ENCODE measurements at places on chromosomes 1 and 21.

GRCh38 chr1:228308085-228308601 is 98.5 kb downstream of the TRIM11 start:
- DNase-seq: no peak

DNA sequence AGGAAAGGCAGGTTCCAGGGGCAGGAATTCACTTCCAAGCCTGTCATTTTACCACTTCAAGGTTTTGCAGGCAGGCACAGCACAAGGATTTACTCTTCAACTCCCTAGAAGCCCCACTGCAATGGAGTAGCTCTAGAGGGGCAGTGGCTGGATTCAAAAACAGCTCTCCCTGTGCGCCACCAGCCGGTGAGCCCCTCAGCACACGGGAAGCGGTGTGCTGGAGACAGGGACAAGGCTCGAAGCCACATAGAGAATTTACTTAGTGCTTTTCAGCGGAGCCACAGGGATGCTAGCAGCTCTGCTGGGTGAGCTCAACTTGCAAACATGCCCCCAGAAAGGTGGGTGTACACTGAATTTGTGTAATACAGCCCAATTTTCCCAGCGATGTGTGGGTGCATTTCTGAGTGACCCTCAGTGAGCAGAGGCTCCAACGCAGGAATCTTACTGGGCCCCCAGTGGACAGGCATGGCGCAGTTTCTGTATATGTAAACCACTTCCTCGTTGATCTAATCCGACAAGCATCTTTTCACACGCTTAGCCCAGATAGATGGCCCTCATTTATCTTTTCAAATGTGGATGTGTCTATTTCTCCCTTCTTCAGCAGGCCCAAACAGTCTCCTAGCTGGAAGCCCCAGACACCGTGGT is 10.9 kb downstream of the VWA5B1 start:
- DNase-seq: no peak

DNA sequence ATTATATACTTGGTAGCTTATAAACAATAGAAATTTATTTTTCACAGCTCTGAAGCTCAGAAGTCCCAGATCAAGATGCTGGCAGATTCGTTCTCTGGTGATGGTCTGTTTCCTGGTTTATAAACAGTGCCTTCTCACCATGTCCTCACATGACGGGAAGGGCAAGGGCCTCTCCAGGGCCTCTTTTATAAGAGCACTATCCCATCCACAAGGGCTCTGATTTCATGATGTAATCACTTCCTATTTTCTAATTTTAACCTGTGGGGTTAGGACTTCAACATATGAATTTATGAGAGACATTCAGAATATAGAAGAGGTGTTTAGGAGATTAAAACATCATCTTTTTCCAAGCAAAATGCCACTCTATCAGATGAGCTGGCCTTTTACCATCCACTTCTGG is 32.1 kb upstream of the PLPPR4 start:
- DNase-seq: no peak

DNA sequence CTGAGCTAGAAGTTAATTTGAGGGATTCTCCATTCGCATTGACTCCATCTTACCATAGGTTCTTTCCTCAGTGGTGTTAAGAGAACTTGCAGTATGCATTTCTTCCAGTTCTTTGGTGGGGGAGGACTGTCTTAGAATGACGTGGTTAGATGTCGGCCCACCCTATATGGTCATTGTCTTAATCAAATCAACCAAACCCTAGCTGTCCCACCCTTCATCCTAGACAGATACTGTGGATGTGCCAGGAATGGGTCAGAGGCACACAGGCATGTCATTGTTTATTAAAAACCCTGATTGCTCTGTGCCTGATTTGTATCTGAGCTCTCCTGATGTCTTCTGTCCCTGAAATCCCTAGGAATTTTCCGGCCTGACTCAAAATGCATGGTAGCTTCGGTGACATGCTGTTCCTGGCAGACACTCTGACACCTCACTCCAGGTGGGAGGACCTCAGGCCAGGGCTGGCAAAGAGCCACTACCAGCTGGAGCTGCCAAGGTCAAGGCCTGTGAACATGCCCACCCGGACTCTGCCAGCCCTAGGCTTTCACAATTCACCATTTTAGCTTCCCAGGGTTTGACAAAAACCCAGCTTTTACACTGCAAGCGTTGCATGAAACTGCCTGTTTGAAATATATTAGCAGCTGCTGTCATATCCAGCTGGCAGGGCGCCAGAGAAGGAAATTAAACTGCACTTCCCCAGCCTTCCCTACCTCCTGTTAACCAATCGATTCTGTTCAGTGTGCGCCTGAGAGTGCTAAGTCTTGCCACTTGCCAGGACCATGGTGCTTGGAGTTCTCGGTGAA is 134.0 kb downstream of the FAM78B start:
- DNase-seq: no peak

GRCh38 chr1:198889101-198889500 is 250.3 kb downstream of the PTPRC start:
- DNase-seq: no peak

GRCh38 chr1:82387012-82387366 is 586.3 kb downstream of the ADGRL2 start:
- no peak for DNase-seq
